ENCODE measurements at places on chromosomes 3 and 15.

- H3K36me3 ChIP-seq: no peaks in the 10 kb centered on the region
- no peak overlapping the region for H3K27ac ChIP-seq
- DNase-seq: no peak
- H3K4me1 ChIP-seq: peaks cover 11% of the 10 kb centered on the region
Observed at GRCh38 chr15:98711810-98712209, 63.5 kb downstream of the IGF1R start.

DNA sequence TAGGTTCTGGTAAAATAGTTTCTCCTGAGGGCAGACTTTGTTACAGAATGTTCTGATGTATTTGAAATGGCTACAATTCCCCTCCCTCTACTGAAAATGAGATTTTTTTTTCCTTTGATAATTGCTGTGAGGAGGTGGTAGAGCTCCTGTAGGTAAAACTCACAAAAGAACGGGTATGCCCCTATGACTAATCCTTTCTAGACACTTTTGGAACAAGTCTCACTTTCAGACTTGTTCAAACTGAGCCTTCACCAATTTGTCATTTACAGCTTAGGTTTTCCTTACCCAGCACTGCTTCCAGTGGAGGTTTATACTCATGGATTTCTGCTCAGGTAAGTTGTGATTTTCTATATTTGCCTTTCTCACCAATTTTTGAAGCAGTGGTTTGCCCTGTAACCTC is 115.6 kb downstream of the NLGN1 start:
- H3K4me3 ChIP-seq: no peak overlapping the region
- no peaks in the 10 kb centered on the region for H3K36me3 ChIP-seq
- no peak for DNase-seq
- no peak overlapping the region for H3K27ac ChIP-seq
- no peaks in the 10 kb centered on the region for H3K4me1 ChIP-seq

GRCh38 chr3:106542101-106542769 is 673.4 kb upstream of the CBLB start:
- no peaks in the 10 kb centered on the region for H3K4me1 ChIP-seq
- DNase-seq: no peak
- H3K4me3 ChIP-seq: no peak overlapping the region
- no peak overlapping the region for H3K27ac ChIP-seq
- no peaks in the 10 kb centered on the region for H3K27me3 ChIP-seq

GRCh38 chr15:58923696-58924300 is 9.7 kb downstream of the SLTM start:
- H3K27ac ChIP-seq: no peak overlapping the region
- DNase-seq: no peak
- no peaks in the 10 kb centered on the region for H3K27me3 ChIP-seq

- H3K27ac ChIP-seq: no peak overlapping the region
- H3K4me1 ChIP-seq: no peaks in the 10 kb centered on the region
- H3K36me3 ChIP-seq: no peaks in the 10 kb centered on the region
- H3K4me3 ChIP-seq: no peak overlapping the region
- H3K27me3 ChIP-seq: no peaks in the 10 kb centered on the region
- DNase-seq: no peak
Observed at GRCh38 chr3:19485267-19485666, 337.0 kb downstream of the KCNH8 start.

DNA sequence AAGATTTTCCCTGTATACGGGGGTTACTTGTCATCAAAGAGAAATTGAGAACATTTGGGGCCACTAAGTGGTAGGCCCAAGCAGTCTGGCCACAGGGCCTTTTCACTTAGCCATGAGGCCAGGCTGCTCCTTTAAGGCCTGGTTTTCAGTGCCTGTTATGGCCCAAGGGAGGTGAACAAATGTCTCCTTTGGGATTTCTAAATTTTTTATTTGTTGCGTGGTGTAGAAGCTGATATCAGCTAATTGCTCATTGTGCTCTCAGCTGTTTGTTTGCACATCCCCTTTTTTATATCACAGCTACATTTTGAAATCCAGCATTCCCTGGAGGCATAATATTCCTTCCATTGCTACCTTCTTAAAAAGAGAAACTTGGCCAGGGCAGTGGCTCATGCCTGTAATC is 48.5 kb downstream of the RLBP1 start:
- no peak for DNase-seq
- no peak overlapping the region for H3K4me3 ChIP-seq
- peaks cover 6% of the 10 kb centered on the region for H3K4me1 ChIP-seq
- H3K36me3 ChIP-seq: peaks cover 10% of the 10 kb centered on the region
- no peaks in the 10 kb centered on the region for H3K27me3 ChIP-seq

DNA sequence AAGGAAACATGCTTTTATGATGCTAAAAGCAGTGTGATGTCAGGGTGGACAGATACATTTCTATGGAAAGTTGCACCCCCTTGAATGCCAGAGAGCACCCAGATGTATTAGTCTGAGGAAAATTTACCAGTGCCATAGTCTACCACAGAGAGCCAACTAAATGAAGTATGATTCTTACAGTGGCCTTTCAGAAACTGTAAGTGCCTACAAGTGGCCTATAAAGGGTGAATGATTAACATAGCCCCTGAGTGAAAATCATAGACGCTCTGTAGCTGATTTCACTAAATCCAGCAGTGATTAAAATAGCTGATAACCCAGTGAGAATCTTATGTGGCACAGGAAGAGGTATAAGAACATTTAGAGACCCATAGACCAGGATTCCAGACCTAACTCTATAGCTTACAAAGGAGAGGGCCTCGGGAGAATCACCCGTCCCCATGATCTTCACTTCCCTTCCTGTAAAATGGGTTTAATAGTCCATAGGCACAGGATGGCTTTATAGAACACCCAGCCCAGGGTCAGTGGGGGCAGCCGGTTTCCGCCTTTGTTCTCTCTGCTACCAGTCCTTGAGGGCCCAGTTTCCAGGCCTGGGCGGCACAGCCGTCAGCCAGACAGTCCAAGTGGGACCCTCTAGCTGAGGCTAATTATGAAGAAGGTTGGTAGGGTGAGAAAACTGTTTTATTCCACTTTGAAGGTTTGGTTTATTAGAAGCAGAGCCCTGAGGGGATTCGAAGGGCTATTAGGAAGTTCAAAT is 35.5 kb upstream of the CACNA2D3 start:
- no peaks in the 10 kb centered on the region for H3K4me1 ChIP-seq
- no peaks in the 10 kb centered on the region for H3K36me3 ChIP-seq
- no peak for DNase-seq
- peaks cover 3% of the 10 kb centered on the region for H3K27me3 ChIP-seq
- H3K27ac ChIP-seq: no peak overlapping the region
